CD4-positive, alpha-beta T cell treated with Interleukin-4 for 1 hour (primary cell): ENCODE measurements at places on chromosomes 4 and X.

GRCh38 chr4:4388836-4389575, 2.1 kb downstream of the NSG1 start:
- DNase-seq = no peak

GRCh38 chr4:108270466-108271450, 102.0 kb upstream of the LEF1 start:
- DNase-seq = no peak

DNA sequence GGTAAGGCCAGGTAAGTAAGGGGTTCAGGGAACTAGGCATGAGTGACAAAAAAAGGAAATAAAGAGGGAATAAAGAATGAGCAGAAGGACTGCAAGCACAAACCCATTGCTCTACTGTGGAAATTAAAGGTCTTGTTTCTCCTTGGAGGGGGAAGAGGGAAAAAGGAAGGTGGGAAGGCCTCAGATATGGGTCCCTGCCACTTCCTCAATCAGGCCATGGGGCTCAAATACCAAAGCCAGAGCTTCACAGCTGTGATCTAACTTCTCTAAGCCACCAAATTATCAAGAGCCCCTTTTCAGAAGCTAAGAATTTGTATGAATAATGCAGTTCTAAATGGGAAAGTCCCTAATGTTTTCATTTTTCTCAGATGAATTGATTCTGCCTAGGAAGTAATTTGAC, 4.7 kb downstream of the USP51 start:
- no peak for DNase-seq

GRCh38 chr4:177356921-177357320, 47.2 kb downstream of the NEIL3 start:
- no peak for DNase-seq

DNA sequence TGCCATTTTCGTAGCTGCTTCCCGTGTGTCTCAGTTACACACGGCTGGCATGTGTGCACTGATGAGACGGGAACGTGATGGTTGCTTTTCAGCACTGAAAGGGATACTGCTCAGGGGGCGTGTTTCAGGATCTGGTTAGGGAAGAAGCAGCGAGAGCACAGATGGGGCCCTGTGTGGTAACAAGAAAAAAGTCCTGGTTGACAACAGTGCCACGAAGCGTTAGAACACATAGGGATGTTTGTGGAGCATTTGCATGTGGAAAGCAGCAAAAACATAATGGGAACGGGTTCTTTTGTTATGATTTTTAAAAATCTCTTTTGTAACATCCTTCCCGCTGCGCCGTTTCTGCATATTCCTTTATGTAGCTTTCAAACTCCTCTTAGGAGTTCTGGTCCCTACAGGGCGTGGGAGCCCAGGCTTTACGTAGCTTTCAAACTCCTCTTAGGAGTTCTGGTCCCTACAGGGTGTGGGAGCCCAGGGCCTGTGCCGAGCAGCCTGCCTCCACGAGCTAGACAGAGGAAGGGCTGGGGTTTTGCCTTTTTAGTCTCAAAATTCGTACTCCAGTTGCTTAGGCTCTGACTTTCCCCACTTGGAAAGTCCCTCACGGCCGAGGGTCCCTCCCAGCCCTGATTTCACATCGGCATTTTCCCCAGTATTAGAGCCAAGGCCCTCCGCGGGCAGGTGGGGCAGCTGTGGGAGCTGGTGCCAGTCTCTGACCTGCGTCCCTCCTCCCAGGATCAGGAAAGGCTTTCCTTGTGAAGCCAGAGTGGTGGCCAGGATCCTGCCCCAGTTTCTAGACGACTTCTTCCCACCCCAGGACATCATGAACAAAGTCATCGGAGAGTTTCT, 11.0 kb upstream of the MSANTD1 start:
- no peak for DNase-seq

DNA sequence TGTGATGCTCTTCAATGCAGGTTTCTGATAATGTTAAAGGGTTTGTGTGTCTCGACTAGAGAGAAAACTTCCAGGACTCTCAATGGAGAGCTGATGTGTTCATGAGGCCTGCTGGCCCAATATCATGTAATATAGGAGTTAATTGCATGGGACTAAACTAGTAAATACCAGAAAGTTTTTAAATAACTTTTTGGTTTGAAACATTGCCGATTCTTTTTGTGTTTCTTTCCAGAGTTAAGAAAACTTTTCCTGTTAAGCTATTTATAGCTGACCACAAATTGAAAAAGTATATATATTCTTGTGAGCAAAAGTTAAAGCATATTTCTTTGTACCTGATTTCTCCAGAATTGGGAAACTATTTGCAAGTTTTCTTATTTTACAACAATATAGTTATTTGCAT, 49.7 kb downstream of the FAM9B start:
- DNase-seq = no peak

DNA sequence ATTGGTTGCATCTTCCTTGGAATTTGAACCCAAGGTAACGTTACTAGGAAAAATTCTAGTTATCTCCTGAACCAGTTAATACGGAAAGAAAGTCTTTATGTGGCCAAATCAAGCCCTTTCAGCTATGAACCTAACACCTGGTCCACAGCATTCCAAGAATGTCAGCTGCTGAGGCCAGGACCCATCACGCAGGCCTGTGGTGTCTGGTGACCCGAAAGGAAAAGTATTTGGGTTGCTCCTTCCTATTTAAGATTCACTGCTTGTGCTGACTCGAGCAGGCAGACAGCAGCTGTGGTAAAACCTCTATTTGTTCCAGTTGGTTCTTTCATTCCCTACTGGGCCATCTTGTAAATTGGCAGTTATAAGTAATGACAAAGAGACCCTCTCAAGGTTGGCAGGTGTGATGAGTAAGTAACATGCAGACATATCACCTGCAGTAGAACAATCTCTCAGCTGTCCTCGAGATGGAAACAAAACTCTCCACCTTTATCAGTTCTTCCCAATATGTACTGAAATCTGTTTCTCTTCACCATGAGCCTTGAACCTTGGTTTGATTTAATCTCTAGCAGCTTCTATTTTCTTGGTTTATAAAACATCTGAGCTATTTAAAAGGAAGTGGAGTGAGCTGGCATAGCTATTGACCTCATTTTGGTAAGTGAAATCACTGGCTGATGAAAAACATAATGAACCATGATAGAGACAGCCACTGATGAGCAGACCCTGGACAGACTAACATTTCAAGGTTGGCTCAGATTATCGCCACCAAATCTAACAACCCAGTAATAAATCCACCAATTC, 182.1 kb upstream of the SMIM31 start:
- no peak for DNase-seq

- no peak for DNase-seq
Measured at GRCh38 chrX:45300638-45301037, 100.0 kb upstream of the DIPK2B start.

GRCh38 chr4:126766241-126766640, 866.5 kb upstream of the INTU start:
- DNase-seq = no peak

GRCh38 chr4:82785611-82786400, 12.8 kb downstream of the SCD5 start:
- no peak for DNase-seq

GRCh38 chr4:158162631-158163030, 10.2 kb downstream of the GASK1B start:
- no peak for DNase-seq

DNA sequence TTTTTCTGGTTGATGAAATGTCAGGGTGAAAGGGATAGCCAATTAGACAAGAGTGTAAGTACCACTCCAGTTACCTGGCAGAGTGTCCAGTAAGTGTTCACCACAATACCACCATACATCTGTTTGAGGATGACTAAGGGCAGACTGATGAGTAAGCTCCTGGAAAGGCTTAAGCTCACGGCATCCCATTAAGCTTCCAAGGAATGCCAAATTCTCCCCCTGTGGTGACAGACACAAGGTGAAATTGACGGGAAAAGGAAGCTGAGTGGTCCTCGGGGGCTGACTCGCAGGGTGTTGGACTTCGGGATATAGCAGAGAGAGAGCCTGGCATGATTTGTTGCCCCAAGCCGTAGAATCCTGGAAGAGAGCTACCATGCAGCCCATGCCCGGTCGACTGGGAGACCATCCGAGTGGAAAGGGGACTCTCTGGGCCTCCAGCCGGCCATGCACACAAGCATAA, 7.6 kb upstream of the BST1 start:
- no peak for DNase-seq

DNA sequence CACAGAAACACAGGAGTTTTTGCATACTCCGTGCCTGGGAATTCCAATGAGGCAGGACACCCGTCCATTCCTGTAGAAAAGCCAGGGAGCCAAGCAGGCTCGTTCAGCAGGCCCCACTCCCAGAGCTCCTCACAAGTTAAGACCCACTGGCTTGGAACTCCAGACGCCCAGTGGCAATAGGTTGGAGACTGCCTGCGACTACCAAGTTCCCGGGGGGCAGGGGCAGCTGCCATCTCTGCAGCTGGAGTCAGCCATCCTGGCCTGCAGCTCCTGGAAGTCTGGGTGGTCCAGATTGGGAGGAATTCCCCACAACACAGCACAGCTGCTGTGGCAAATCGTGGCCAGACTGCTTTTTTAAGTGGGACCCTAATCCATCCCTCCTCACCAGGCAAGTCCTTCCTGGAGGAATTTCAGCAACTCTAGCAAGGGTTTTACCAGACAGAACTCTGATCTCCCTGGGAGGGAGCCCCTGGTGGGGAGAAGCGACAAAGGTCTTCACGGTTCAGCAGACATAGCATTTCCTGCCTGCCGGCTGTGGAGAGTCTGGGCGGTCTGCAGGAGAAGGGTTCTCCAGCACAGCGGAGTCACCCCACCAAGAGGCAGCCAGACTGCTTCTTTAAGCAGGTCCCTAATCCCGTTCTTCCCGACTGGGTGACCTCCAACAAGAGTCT, 231.9 kb downstream of the STPG2 start:
- DNase-seq = no peak

DNA sequence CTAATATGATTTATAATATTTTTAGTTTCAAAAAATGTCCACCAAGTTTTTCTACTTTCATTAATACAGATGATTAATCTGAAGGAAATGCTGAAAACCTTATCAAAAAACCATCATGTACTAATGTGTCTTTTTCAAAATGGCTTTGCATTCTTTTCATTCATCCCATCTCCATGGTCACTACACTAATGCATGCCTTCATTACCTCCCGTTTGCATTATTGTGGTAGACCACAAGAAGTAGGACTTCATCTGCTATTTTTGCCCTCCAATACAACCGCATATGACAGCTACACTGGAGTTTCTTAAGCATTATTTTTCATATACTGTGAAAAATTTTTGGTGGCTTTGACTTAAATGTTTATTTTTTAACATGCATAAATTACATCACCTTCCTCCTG, 37.9 kb upstream of the FSTL5 start:
- no peak for DNase-seq

GRCh38 chr4:45629717-45630116, 494.1 kb downstream of the GABRG1 start:
- no peak for DNase-seq

DNA sequence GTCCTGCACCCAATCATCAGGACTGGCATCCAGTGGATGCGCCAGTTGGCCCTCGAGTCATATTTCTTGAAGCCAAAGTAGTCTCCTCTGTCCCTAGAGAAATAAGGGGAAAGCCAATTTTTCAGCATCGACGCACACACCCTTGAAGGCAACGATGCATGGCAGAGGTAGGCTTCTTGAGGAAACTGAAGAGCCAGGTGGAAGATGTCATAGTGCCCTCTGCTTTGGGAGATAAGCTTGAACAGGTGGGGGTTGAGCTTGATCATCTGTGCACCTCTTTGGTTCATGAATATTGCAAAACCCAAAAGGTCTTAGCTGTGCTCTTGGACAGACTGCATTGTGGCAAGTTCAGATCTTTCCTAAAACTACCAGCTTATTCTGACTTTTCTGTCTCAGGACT, 34.6 kb upstream of the WDR1 start:
- no peak for DNase-seq

DNA sequence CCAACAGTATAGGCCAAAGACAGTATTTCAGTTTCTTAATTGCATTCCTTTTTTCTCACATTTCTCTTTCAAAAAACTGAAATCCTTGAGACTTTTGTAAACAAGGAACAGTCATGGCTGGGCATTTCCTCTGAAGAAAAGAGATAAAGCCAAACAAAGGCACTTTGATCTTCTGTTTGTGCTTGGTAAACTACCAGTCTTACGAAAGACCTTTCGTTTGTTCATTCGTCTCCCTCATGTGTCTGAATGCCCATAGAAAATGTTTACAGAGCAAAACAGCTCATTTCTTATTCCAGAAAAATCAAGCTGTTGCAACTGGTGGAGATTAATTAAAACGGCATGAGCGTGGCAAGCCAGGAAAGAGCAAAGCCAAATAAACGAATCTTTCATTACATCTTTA, 178.0 kb downstream of the GASK1B start:
- no peak for DNase-seq

- peak; percentile 39 for DNase-seq
Measured at GRCh38 chr4:147984065-147984777, 252.3 kb downstream of the ARHGAP10 start.

DNA sequence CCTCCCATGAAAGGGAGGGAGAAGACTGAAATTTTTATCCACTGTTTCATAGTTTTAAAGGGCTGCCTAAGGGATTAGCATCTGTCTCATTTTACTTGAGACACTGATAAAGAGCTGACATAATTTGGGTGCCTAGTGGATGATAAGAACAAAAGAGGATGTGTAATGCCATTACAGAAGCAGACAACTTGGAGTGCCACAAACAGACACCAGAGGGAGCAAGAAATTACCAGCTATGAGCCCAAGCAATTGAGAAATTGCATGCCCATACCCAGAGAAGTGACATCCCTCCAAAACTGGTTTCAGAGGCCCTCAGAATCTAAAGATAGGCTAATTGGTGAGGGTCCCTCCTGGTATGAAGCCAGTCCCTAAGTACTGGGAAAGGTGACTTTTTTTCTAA, 38.5 kb upstream of the POU3F4 start:
- DNase-seq = no peak
